ENCODE measurements at places on chromosomes 16 and 17.

DNA sequence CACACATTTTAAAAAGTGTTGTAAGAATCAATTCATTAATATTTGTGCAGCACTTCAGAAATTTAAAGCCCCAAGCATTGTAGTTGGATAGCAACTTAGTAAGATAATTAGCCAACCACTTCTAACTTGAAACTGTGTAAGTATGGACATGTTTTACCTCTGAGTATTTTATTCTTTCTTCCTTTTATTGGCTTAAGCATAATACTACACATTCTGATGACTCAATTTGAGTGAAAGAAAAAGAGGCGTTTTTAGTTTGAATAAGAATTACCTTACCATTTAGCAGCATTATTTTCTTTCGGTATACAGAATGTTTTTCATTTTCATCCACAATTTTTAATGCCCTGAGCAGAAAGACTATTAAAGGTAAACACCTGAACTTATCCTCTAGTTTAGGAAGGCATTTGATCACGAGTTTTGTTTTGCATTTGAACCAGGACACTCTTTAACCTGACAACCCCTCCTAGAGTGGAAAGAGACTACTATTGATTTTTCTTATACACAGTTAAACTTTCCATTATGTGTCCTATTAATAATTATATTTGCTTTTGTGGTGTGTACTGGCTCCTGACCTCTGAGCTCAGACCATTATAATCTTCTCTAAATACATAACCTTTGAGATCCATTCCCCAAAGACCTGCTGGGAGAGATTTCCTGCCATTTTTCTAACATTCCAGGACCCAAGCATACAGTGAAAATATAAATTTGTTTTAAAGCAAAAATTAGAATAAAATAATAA, 9.2 kb downstream of the NACA2 start:
- no peak for DNase-seq

DNA sequence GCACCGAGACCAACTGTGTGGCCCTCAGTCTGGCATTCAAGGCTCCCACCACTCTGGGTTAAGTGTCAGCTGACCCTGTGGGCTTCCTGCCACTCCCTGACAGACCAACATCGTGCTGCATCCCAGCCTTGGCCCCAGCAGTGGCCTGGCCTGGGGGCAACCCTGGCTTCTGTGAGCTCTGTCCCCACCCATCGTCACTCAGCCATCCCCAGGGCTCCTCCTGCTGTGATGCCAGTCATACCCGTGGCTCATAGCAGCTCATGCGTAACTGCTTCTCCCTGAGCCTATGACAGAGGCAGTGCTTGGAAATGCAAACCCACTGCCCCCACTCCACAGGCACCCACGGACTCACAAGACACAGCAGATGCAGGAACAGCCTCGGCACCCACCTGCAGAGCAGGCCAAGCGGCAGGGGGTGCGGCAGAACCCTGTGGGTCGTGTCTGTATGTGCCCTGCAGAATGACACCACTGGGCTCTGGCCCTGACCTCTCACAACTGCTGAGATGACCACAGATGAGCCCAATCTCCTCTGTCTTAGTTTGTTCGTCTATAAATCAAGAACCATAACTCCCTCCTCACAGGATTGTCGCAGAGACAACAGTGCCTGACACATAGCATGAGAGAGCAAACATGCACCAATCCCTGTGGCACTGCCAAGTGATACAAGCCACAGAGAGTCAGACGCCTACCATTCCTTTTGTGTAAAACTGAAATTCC, 26.6 kb downstream of the PIEZO1 start:
- DNase-seq = no peak

DNA sequence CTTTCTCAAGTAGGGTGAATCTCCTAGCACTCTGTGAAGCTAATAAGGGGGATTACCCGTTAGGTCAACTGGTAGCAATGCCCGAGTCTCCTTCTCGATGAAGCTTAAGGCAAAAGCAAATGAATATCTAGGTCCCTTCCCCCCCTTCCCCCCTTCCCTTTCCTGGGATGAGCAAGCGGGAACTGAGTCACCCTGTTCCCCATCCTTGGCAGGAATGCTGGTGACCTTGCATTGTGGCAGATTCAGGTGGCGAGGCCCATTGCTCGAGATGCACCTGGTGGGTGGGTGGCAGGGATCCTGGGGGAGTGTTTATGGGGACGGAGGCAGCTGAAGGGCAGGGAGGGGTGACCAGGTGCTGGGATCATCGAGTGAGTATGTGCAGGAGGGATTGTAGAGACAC, 7.1 kb downstream of the NXPH3 start:
- peak; percentile 30 for DNase-seq

DNA sequence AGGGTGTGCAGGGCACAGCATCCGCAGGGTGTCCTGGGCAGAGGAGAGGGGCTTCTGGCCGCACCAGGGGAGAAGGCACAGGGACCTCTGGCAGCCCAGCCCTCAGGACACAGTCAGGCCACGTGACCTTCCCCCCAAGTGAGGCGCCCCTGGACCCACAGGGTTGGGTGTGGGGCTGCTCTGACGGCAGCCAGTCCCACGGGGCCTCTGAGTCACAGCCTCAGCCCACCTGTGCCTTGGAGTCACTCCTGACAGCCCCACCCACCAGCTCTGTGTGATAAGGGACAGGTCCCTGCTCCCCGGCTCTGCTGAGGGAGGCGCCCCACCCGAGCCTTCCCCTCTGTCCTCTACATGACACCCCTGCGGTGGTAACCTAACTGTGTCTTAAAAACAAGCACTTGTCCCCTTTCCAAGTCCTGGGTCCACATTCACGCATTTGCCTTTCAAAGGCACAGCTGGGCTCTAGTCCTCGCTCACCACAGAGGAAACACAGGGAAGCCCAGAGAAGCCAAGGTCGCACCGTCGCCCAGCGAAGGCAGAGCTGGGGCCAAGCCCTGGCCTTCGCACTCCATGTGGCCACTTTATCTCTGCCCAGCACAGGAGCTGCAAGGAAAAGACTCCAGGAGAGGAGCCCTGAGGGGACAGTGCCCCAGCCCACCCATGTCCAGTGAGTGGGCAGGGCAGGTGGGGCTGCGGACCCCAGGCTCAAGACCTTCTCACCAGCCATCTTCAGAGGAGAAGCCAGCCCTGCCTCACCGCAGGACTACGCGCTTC, 5.1 kb upstream of the NPTX1 start:
- DNase-seq = no peak

DNA sequence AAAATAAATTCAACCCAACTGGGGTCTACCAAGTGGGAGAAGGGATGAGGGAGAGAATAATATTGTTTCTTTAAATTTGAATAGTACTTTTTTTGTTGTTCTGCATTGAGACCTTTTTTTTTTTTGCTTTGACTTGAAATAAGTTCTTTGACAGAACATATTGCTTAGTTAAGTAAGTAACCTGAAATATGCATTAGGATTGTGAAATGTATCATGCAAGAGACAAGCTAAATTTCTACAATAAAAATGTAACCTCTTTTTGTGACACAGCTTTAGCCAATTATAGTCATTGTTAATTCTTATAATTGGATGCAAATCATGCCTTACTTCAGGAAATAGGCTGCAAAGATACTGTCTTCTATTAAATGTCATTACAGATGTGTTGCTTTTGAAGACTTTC, 150.0 kb upstream of the GOT2 start:
- DNase-seq = no peak

DNA sequence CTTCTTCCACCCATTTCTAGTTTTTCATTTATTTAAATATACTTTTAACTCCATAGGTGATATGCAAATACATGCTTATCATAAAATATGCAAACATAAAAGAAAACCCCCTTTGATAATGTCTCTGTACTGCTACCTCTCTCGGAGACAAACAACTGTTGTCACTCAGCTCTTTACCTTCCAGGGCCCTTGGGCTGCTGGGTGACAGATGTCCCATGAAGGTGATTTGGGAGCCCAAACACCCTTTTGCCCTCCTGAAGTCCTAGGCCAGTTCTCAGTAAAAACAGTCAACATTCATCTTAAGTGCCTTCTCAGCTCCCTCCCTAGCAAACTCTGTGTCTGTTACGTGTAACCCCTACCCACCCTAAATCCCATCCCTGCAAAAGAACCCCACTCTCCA, 37.5 kb downstream of the CHD9 start:
- DNase-seq = no peak

GRCh38 chr17:57708410-57708809, 36.7 kb downstream of the CCDC182 start:
- DNase-seq = no peak

GRCh38 chr17:72004611-72005331, 116.0 kb upstream of the SOX9 start:
- DNase-seq = no peak

DNA sequence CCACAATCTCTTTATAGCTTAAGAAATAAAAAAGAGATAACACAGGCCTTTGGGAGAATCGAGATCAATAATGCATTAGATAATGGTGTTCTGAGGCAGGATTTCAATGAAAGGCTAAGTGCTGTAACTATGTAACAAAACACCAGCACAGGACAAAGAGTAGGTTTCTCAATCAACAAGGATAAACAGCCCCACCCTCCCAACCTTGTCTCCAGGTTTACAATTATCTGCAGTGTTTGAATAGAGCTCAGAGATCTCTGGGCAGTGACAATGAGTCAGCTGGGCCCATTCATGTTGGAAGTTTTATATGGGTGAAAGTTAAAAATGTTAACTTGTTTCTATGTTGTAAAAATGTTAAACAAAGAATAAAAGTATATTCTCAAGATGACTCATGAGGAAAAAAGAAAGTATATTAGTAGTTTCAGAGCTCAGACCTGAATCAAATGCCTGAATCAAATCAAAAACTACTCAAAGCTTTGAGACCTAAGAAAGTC, 17.0 kb upstream of the KRT20 start:
- no peak for DNase-seq

GRCh38 chr17:19286751-19287341, 49.7 kb downstream of the EPN2 start:
- peak; percentile 77 for DNase-seq

- no peak for DNase-seq
Measured at GRCh38 chr16:87809150-87809902, 43.5 kb upstream of the KLHDC4 start.

- DNase-seq = no peak
Measured at GRCh38 chr17:66676421-66676820, 158.5 kb upstream of the CACNG5 start.
